Smooth muscle cell of bladder (primary cell): ENCODE measurements at places on chromosomes 6 and 20. TPM values are rescaled to one million over a fixed set of nuclear protein-coding genes. Genes with fewer than 3 reads are reported as not detected.

Gene RSPO3
- 3.7 and 17.4 TPM in 2 replicates for total RNA-seq

Gene LY6G6D
- total RNA-seq = not detected in 2 replicates

Gene RCAN2
- 3.7 and 4.2 TPM in 2 replicates for total RNA-seq

Gene PLN
- total RNA-seq = 0.28 and 0.74 TPM in 2 replicates

Gene RIPPLY2
- 0.28 TPM in 1 of 2 replicates, not detected in the other for total RNA-seq

Gene LIN28B
- not detected in 2 replicates for total RNA-seq

Gene ARFGEF3
- under 0.01 and 0.18 TPM in 2 replicates for total RNA-seq

Gene ATP6V1G2
- total RNA-seq = 4.8 and 5.0 TPM in 2 replicates

Gene FILIP1
- 0.14 and 0.28 TPM in 2 replicates for total RNA-seq

Gene GJA1
- 416 and 896 TPM in 2 replicates for total RNA-seq

Gene IL17F
- total RNA-seq = not detected in 2 replicates

Gene MACROD2
- total RNA-seq = 0.14 and 0.55 TPM in 2 replicates

Gene MAP3K5
- total RNA-seq = 20.1 and 20.2 TPM in 2 replicates

Gene PACRG
- 0.14 TPM in 1 of 2 replicates, not detected in the other for total RNA-seq

Gene RHAG
- not detected in 2 replicates for total RNA-seq
